ENCODE measurements at places on chromosomes 12 and 14. TPM values are rescaled to one million over a fixed set of nuclear protein-coding genes. Genes with fewer than 3 reads are reported as not detected.

DNA sequence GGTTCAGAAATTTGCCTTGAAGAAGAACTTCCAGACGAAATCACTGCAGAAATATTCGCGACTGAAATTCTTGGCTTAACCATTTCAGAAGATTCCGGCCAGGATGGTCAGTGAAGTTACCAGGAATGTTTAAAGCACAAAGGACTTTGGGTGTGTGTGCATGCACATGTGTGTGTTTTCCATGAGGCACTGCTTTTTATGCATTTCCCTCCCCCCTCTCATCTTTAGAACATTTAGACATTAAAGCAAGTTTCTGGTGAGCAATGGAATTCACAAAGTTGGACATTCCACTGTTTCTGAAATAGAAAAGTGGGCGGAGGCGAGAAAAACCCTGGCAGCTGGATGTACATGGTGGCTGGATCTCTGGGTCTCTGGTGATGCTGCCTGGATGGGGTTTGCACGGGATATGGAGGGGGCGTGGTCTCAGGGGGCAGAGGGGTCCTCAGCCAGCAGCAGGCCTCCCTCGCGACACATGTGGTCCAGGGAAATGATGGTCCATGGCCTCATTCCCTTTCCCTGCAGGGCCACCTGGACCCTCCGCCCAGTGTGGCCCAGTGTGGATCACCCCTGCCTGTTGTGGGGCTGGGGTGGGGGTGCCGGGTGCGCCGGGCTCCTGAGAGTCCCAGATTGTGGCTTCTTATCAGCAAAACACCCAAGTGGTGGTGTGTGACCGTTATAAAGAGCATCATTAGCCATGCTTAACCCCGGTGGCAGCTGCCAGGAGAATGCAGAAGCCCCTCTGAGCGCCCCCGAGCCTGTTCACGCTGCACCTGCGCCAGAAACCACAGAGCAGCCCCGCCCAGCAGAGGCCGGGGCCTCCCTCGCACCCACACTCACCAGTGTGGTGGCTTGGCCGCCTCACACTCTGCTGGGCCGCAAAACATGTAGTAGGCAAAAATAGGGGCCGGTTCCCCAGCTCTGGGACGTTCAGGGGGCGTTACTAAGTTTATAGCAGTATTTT lies 17.8 kb upstream of the BCL7A start:
- no peaks in the 10 kb centered on the region for H3K27me3 ChIP-seq
- peak overlapping the region; percentile 39 for H3K27ac ChIP-seq
- no peak overlapping the region for H3K4me3 ChIP-seq
- no peaks in the 10 kb centered on the region for H3K36me3 ChIP-seq
- peaks cover 14% of the 10 kb centered on the region for H3K4me1 ChIP-seq

GRCh38 chr12:56957229-56958052 lies at the start of gene RDH16:
RDH16 (minus strand) TSS chr12:56957608; CDS start chr12:56957462, 146 bp downstream.
- DNase-seq = no peak
- H3K27me3 ChIP-seq = peaks cover 31% of the 10 kb centered on the region

DNA sequence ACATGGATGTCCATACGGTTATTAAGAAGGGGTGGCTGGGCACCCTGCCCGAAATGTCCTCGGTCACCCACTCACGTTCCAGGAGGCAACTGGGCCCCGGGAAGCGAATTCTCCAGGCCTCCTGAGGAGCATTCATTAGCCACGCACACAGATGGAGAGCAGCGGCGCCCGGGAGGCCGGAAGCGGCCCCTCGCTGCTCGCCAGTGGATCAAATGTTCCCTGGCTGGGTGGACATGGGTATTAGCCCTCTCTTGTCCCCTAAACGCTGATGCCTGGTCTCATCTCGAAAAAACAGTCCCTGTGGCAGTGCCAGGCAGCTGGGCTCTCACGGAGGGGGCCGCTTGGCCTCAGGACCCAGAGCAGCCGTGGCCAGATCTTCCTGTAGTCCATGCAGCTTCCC lies 59.0 kb upstream of the DLK1 start:
- H3K27ac ChIP-seq = no peak overlapping the region
- peaks cover 4% of the 10 kb centered on the region for H3K4me1 ChIP-seq
- no peaks in the 10 kb centered on the region for H3K36me3 ChIP-seq

The MMP17 gene
- 52.1 TPM for total RNA-seq
